ENCODE measurements at places on chromosomes 1 and 21.

DNA sequence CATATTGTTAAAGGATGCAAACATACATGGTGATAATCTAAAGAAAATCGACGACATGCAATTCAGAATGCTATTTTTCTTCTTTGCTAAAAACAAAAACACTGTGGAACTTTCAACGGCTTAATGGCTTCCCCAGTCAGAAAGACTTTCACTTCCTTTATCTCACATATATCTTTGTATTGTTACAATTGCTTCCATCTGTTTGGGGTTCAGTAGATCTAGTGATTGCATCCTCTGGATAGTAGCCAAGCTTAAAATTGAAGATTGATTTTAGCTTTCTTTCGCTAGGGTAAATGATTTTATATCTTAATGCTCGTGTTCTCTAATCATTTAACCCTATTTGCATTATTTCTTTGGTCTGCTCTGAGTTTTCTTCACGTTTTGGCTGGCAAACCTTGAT, 31.8 kb upstream of the ADAMTS1 start:
- DNase-seq = no peak

- no peak for DNase-seq
Measured at GRCh38 chr1:226634611-226635246, 86.2 kb downstream of the STUM start.

DNA sequence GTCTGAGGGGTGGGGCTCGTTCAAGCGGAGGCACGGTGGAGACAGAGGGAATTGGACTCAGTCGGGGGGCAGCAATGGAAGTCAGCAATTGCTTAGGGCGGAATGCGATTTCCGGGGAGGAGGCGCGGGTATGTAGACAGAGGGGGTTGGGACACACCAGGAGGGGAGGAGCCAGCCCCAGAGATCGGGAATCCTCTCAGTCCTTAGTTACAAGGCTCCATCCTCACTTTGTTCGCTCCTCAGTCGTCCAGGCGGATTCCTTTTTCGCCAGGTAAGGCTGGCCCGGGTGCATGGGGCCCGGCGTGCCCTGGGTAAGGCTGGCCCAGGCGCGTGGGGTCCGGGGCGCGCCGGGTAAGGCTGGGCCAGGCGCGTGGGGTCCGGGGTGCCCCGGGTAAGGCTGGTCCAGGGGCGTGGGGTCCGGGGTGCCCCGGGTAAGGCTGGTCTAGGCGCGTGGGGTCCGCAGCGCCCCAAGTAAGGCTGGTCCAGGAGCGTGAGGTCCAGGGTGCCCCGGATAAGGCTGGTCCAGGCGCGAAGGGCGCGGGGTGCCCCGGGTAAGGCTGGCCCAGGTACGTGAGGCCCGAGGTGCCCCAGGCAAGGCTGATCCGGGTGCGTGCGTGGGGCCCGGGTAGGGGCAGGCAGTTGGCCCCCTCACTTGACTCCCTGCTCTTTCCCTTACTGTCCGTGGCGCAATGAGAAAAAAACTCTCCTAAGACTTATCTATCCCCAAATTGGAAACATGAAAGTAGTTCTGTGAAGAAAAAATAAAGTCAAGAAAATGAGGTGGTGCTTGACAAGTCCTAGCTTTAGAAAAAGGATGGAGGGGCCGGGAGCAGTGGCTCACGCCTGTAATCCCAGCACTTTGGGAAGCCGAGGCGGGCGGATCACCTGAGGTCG, at the start of gene L1TD1:
Gene L1TD1 (plus strand): TSS at position 199 of the 894 bp plus-strand sequence. CDS start 11,780 bp downstream, outside the sequence.
- DNase-seq = peak; percentile 94

- DNase-seq = no peak
Measured at GRCh38 chr1:173410794-173411236, 66.3 kb upstream of the PRDX6 start.

DNA sequence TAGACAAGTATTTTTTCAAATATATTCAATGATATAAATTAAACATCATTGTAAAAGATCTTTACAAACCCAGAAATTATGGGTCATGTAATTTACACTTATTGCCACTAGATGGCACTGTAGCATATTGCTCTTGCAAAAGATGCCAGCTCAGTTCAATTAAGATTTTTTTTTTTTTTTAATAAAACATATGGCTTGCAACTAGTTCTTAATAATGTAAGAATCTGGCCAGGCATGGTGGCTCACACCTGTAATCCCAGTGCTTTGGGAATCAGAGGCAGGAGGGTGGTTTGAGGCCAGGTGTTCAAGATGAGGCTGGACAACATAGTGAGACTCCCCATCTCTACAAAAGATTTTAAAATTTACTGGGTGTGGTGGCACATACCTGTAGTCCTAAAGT, 49.4 kb upstream of the DESI2 start:
- no peak for DNase-seq
